ENCODE measurements at places on chromosomes 2 and 18.

DNA sequence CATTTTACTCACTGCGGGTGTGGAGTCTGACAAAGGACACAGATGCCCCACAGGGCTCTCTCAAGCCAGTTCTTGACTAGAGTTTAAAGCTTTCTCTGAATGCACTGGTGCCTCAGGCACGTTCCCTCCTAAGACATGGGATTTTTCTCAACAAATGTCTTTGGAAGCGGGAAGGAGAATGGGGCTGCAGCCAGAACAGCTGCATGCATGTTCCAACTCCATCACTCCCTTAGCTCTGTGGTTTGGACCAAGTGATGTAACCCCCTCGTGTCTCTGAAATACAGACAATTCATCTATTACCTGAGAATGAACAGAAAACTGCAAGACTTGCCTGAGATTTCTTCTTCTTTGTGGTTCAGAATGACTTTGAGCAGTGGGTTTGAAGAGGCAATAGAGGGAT lies 141.7 kb upstream of the SERPINE2 start:
- DNase-seq: no peak

GRCh38 chr2:20501974-20502373 lies 55.1 kb downstream of the RHOB start:
- DNase-seq: no peak

- no peak for DNase-seq
These were observed 215.2 kb downstream of the RAD51AP2 start for GRCh38 chr2:17303054-17303453.

DNA sequence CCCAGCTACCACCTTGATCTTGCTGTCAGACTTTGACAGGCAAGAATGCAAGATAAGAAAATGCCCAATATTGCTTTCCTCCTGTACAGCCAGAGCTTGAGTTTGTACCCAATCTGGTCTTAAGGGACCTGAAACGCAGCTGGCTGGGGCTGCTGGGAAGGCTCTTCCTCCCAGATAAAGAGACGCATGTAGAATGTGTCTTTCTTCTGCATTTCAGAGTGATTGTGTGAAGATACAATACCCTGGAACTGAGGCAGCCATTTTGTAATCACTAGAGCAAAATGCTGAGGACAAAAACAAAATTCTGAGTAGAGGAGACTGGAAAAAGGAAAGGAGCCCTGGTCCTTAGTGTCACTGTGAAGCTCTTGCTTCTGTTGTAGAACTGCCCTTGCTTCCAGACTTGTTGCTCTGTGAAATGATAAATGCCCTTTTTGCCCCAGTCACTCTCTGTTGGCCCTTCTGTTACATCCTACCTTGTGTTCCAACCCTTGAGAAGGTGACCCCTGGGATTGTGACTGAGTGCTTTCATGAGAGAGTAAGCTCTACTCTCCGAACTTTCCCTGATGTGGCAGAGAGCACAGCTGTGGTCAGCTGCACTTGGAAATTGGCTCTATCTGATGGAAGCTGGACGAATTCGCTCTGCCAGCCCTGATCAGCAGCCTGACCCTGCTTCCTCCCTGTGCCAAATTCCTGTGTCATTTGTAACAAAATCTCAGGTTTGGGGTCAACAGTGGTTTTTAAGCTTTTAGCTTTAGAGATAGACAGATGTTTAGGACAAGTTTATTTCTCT lies 137.4 kb upstream of the RBMS1 start:
- DNase-seq: no peak

GRCh38 chr2:33421820-33422219 lies 54.6 kb upstream of the RASGRP3 start:
- DNase-seq: no peak

GRCh38 chr2:151860613-151861146 lies 32.5 kb upstream of the ARL5A start:
- DNase-seq: no peak

GRCh38 chr2:142675398-142675797 lies 202.1 kb upstream of the KYNU start:
- DNase-seq: no peak

GRCh38 chr2:95076705-95077529 lies 44.7 kb downstream of the MRPS5 start:
- DNase-seq: peak; percentile 76

DNA sequence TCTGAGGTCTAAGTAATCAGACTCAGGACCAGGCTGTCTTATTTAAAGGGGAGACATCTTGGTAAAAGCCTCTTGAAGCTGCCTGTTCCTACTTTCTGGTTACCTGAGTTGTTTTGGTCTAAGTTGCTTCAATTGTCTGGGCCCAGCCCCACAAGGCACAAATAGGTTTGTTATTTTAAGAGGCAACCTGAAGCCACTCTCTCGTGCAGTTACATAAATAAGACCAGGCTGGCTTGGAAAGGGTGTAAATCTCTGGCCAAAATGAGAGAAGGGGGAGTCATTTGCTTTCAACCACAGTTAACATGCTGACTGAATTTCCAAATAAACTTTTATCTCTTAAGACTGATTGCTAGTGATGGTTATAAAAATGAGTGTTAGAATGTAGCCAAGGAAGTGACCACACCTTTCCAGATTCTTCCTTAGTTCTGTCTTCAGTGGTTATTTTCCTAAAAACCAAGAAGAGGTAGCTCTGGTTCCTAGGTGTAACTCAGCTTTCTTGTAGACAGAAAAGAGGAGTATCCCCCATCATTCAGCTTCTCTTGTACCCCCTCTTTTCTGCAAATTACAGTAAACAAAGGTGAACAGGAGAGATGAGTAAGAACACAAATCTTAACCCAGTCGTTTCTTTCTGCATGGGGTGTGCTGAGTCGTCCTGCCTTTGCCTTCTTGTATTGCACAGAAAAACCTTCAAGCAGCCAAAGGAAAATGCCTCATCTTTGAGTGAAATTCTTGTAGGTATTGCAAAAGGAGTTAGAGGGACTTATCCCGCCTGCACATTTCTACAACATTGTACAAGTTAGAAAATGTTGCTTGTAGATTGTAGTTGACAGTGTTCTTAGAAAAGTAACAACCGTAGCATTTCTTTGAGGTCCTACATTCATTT lies 161.5 kb upstream of the NT5C1B start:
- no peak for DNase-seq

DNA sequence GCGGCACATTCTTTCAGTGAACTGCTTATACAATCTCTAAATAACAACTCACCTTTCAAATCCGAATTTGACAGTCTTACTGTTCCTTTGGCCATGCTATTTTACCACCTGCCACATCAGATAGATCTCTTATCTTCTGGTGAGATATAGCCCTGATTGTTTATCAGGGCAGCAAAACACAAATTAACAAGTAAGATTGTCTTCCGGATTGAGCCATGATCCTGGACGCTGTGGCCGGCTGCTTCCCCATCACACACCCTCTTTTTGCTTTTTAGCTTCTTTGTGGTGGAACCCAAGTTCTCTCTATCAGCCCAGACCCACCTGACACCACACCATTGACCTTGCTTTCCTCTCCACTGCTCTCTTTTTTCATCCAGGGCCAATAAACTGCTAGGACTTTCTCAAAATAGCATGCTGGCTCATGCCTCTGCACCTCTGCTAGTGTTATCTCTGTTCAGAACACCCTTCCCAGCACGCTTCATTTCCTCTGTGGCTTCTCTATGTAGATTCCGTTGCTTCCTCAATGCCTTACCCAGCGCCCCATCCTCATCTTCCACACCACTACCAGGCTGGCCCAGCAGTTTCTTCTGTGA lies 111.8 kb upstream of the CNTNAP5 start:
- no peak for DNase-seq

- DNase-seq: no peak
These were observed 308.1 kb upstream of the CYRIA start for GRCh38 chr2:16973586-16974286.

DNA sequence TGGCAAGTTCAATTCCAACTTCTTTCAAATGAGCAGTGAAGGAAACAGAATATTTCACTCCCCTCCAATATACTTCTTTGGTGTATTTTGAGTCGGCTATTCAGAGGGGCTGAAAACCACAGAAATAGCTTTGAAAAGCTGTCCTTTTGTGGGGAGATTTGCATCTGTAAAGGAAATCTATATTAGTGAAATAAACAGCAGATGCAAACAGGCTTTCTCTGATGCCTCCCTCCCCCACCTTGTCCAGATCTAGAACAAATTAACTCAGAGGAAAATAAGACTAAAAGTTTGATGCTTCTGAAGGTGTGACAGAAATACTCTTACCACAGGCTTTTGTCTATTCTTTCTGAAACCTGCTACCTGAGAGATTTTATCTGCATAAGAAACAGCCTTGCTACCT lies 808.5 kb downstream of the CPS1 start:
- DNase-seq: no peak

DNA sequence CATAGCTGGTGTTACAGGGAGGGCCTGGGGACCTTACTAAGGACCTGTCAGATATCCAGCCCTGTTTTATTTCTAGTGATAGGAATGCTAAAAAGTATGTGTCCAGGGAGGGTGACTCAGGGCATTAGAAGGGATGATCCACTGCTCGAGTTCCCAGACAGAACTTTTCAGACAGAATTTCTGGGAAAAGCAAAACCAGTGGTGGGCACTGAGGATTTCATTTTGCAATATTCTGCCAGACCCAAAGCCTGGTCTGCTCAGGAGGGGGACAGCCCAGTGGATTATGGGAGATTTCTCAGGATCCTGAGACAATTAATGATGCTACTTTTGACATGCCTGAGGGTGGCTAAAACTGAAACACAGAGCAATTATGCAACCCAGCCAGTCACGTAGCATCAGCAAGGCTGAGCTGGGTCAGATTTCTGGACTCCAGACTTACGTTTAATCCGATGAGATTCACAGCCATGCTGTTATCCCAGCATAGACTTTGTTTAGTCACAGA lies 4.7 kb upstream of the KCNE4 start:
- DNase-seq: no peak
